ENCODE measurements at places on chromosomes 11 and 22.

GRCh38 chr22:42814215-42814614, 42.9 kb downstream of the ARFGAP3 start:
- no peak for DNase-seq

- DNase-seq: peak; percentile 92
Observed at GRCh38 chr11:104772806-104773241, 125.4 kb downstream of the CASP12 start.

GRCh38 chr22:17007257-17007656, 765 bp downstream of the GAB4 start:
- DNase-seq: no peak

GRCh38 chr11:68315171-68315920, 3.0 kb downstream of the LRP5 start:
- DNase-seq: peak; percentile 56

DNA sequence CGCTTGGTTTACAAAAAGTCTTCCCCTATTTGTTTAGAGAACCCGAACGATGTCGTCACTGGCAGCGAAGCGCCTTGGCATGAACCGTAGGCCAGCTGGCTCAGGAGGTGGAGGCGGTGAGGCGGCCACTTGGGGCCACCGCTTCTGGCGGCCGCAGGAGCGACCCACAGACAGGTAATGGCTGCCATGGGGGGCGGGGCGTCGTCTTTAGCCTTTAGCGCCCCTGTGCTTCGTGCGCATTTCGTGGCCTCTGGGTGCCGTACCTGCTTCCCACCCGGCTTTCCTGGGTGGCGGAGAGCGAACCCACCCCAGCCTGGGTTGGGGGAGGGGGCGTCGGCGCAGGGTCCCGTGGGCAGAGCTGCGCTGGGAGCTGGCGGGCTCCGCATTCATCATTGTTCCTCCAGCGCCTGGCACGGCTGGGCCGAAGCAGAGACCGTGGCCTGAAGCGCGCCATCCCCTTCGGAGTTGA, 469 bp upstream of the OSBP2 start:
- DNase-seq: peak; percentile 55

- DNase-seq: no peak
Observed at GRCh38 chr11:44380820-44381219, 70.9 kb upstream of the ALX4 start.

DNA sequence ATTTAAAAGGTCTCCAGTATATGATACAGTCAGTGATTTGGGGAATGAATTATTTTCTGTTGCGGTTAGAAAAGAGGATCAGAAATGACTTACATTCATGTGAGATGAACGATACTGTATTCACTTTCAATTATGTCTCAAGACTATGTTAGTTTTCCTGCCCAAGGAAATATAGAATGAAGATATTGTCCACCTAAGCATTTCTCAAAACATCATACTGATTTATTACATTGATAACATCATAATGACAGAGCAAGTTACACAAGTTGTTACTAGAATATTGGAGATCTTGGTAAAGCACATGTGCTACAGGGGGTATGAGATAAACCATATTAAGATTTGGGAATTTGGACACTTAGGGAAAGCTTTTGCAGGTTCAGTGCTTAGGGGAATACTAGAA, 67.8 kb upstream of the OR9G4 start:
- DNase-seq: no peak

DNA sequence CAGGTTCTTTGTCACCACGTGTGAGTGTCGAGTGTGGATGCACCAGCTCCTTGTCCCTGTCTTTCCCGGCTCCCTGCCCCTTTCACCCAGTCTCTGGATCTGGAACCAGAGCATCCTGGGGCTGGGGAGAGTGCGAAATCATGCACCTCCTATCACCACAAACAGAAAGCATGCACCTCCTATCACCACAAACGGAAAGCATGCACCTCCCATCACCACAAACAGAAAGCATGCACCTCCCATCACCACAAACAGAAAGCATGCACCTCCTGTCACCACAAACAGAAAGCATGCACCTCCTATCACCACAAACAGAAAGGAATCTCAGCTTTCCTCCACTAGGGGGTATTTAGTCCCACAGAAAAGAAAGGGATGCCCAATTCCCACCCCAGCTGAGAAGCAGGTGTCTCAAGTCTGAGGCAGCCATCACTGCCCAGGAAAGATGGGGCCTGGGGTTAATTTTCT, 5.9 kb upstream of the GLB1L3 start:
- peak; percentile 31 for DNase-seq

- DNase-seq: peak; percentile 28
Observed at GRCh38 chr11:47856186-47856585, 8.0 kb upstream of the NUP160 start.

GRCh38 chr22:28799606-28800307, 612 bp downstream of the XBP1 start:
- DNase-seq: peak; percentile 71

DNA sequence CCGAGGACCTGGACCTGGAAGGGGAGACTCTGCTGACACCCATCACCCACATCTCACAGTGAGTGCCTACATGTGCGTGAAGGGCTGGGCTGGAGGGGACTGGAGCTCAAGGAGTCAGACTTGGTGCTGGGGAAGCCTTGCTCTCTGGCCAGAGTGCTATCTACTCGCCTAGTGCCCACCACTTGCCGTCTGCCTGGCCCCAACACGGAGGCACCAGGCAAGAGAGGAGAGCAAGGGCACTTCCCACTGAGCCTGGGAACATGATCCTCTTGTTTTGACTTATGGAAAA, 37.8 kb downstream of the KCNQ1OT1 start:
- DNase-seq: no peak

DNA sequence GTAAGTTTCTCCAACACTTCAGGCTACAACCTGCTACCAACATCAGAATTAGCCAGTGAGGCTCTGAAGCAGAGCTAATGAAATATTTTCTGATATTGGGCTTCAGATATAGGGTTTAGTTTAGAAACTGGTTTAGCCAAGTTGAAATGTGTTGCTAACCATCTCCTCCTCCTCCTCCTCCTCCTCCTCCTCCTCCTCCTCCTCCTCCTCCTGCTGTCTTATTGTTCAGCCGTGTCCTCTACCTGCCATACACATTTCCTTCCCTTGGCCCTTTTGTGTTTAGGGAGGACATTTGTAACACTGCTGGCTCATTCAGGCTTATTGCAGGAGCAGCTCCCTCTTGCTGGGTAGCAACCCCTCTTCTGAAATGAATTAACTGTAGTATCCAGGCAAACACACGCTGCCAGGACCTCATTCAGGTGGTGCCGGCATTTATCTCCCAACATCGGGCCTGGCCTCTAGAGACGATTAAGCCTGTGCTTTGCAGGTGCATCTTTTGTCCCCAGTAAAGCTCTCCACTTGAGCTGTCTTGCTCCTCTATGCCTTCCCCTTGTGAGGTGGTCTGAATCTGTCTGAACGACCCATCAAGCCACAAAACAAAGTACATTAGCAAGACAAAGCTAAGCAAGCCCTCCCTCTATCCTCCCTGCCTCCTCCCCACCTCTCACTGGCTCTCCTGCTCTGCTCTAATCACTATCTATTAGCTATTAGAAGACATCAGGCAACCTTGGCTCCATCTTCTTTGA, 82.9 kb downstream of the KCNJ1 start:
- DNase-seq: no peak

GRCh38 chr11:96293598-96294021, 49.4 kb downstream of the MAML2 start:
- DNase-seq: no peak

DNA sequence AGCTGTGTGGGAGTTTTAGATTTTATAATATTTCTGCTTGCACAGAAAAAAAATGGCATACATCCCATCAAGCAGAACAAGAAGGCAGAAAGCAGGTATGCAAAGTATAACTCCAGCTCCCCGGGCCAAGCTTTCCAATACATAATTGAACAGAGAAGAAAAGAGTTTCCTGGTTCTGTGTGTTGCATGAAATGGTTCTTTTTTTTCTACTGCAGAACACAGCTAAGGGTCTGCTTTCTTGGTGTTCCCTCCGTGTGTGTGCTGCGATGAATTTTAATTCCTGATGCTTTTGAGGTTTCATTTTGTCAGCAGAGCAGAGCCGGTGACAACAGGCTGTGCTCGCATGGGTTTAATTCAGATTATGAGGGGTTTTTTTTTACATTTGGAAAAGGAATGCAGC, 70.7 kb upstream of the TTC12 start:
- DNase-seq: no peak

GRCh38 chr22:39181356-39181755, 28.9 kb upstream of the CBX7 start:
- DNase-seq: no peak

DNA sequence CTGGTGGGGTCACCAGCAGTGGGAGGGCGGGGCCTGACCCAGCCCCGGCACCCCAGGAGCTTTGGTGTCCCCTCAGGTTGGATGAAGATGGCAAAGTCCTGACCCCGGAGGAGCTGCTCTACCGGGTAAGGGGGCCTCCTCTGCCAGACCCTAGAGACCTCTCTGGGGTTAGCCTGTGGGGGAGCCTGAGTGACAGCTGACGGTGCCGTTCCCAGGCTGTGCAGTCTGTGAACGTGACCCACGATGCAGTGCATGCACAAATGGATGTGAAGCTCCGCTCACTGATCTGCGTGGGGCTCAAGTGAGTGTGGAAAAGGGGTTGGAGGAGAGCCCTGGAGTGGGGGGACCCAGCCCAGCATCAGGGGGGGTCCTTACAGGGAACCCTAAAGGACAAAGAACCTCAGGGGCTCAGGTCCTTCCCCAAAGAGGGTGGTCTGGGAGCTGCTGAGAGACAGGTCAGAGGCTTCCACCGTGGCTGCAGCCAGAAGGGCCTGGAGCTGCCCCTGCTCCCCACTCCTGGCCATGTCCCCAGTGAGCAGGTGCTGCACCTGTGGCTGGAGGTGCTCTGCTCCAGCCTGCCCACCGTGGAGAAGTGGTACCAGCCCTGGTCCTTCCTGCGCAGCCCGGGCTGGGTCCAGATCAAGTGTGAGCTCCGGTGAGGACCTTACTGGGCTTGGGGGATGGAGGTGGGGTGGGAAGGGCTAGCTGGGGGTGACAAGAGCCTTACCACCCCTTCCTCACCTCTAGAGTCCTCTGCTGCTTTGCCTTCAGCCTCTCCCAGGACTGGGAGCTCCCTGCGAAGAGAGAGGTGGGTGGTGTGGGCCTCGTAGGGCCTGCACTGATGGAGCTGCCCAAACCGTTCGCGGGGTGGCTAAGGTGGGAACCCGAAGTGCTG, 38.6 kb downstream of the SGSM3 start:
- no peak for DNase-seq

DNA sequence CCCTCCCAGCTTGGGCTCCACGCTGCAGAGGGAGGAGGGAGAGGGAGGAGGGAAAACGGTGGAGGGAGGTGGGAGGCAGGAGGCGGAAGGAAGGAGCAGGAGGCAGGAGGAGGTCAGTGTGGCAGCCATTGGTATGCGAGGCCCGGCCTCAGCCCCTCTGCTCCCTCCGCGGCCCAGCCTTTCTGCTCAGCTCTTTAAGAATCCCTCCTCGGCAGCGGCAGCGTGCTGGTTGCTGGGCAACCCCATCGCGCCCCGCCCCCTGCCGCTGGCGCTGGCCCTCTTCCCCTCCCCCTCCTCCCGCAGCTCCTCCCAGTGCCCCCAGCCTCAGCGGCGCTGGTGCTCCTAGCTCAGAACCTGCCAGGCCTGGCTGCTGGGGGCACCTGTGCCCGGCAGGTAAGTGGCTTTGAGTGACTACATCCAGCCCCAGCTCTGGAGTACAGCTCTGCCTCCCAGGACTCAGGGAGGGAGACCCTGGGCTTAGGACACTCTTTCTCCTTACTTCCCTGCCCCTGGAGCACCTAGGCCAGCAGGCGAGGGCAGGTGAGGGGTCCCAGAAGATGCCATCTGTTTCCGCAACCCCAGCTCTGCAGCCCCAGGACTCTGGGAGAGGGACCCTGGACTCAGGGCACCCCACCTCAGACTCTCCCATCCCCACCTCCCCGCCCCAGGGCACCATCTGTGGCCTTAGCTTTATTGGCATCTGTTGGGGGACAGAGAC, 7.2 kb upstream of the FLRT1 start:
- DNase-seq: no peak

- no peak for DNase-seq
Observed at GRCh38 chr11:111260811-111261210, 15.3 kb downstream of the POU2AF2 start.

DNA sequence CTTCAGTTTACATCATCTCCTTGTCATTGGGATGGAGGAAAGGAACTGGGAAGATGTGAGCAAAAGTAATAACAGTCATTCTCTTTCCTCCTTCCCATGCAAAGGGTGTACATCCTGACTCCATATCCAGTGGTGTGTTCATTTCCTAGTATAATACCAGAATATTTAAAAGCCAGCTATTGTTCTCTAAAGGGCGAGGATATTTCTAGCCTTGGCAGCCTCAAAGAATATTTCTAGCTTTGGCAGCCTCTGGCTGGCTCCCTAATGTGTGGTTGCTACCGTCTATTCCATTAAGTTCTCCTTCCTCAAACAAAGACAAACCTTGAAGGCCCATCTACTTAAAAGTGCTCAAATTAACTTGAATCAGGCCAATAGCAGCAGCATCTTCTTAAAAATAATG, 114.0 kb downstream of the FAM76B start:
- no peak for DNase-seq

DNA sequence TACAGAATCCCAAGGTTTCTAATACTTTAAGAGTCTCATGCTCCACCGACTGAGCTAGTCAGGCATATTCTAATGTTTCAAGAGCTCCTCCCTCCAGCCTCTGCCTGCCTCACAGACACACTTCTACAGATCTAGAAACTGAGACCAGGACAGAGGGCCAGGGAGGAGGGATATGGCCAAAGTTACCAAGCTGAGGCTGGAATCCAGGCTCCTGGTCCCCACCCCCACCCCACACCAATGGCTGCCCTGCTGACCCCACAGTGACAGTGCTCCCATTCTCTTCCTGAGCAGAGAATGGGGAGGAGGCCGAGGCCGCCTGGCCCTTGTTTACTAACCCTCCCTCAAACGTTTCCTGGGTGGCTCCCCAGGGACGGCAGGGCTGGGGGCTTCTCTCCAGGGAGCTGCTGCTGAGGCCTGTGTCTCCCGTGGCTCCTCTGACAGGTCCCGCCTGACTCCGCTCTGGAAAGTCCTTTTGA, 2.2 kb downstream of the PLEKHB1 start:
- no peak for DNase-seq

DNA sequence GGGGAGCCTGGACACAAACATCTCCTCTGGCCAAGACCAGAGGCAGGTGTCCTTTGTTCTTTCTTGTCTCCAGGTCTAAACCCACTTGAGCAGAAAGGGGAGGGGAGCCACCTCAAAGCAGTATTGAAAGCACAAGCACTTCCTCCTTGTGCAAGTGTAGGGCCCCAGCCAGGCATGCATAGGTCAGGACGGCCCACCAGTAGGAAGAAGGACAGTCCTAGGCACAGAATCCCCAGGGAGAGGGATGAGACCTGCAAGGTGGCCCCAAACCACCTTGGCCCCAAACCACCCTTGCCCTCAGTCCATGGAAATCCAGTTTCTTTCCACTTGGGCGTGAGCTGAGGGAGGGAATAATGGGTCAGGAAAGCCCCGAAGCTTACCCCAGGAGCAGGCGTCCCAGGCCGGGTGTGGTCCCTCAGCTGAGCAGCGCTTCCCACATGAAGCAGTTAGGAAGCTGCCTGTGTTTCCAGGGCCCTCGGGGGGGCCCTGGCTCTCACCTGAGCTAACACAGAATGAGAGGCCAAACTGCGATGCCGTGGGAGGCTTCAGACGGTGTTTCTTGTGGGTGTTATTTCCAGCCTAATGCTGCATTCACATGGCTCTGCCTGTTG, 20.4 kb upstream of the IGSF9B start:
- DNase-seq: no peak

Data from ELR (cell line).